ENCODE measurements at places on chromosomes 2 and 18. TPM values are rescaled to one million over a fixed set of nuclear protein-coding genes. Genes with fewer than 3 reads are reported as not detected.

- no peak overlapping the region for H3K27ac ChIP-seq
- DNase-seq: no peak
- H3K27me3 ChIP-seq: peaks cover 9% of the 10 kb centered on the region
- H3K4me3 ChIP-seq: no peak overlapping the region
- no peaks in the 10 kb centered on the region for H3K36me3 ChIP-seq
These were observed 76.3 kb downstream of the COLEC12 start for GRCh38 chr18:424071-424661.

- no peak overlapping the region for H3K27ac ChIP-seq
- no peaks in the 10 kb centered on the region for H3K27me3 ChIP-seq
- H3K36me3 ChIP-seq: no peaks in the 10 kb centered on the region
- peaks cover 8% of the 10 kb centered on the region for H3K4me1 ChIP-seq
- H3K4me3 ChIP-seq: peak overlapping the region; percentile 65
These were observed 1.4 kb downstream of the SPATS2L start for GRCh38 chr2:200307724-200308545.

DNA sequence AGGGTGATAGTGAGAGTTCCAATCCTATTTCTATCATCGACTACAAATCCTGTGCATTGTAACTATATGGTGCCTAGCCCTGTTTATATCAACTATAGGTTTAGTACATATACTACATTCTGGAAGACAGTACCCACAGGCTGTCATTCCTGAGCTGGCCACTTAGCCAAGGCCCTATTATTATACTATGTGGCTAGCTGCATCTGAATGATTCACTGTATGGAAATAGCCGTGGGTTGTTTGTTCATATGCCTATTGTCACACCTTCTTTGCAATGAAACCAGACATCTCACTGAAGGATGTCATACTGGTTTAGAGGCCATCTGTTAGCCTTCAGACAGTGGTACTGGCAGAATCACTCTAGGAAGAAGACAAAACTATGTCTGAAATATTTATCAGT, 62.3 kb upstream of the FSIP2 start:
- no peaks in the 10 kb centered on the region for H3K4me1 ChIP-seq
- no peak for DNase-seq
- H3K27me3 ChIP-seq: no peaks in the 10 kb centered on the region
- no peak overlapping the region for H3K27ac ChIP-seq
- no peaks in the 10 kb centered on the region for H3K36me3 ChIP-seq

SIX3 gene
- not detected for total RNA-seq

GRCh38 chr2:222297600-222297935, 1.2 kb downstream of the PAX3 start:
- no peaks in the 10 kb centered on the region for H3K27me3 ChIP-seq
- no peak for DNase-seq
- no peak overlapping the region for H3K4me3 ChIP-seq
- H3K36me3 ChIP-seq: no peaks in the 10 kb centered on the region
- no peaks in the 10 kb centered on the region for H3K4me1 ChIP-seq
- H3K27ac ChIP-seq: no peak overlapping the region
